ENCODE measurements at places on chromosomes 3 and 15.

- DNase-seq = no peak
Measured at GRCh38 chr3:194025951-194026350, 110.0 kb upstream of the HES1 start.

DNA sequence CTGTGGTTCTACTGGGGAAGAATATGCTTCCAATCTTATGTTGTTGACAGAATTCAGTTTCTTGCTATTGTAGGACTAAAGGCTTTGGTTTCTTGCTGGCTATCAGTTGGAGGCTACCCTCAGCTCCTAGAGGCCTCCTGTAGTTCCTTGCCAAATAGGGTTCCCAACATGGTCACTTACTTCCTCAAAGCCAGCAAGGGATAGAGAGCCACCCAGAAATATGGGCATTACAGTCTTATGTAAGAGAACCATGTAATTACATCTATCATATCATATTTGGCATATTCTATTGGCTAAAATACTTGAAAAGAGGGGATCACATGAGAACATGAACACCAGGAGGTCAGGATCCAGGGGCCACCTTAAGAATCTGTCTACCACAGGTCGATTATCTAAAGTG, 6.2 kb upstream of the COX17 start:
- DNase-seq = no peak

DNA sequence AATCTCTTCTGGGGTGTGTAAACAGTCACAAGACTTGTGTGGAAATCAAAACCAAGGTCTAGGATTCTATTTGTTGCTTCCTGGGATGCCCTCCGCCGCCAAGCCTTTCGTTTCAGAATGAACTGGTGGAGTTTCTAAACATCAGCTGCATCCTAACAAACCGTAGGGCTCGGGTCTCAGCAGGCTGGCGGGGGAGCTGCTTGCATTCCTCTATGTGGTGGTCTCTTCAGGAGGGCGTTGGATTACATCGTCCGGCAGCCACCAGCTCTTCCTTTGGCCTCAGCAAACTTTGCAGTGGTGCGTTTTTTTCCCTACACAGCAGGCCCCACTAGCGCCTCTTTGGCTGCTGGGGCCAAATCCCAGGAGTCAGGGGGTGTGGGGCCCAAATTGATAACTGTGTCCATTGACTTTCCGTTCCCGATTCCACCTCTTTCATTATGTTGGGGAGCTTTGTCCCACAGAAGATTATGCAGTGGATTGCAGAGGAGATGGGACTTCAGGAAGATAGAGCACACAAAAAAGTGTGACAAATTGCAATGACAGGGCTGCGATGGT, 390.0 kb upstream of the NR2F2 start:
- DNase-seq = no peak

- no peak for DNase-seq
Measured at GRCh38 chr3:65732051-65732935, 306.4 kb downstream of the MAGI1 start.

DNA sequence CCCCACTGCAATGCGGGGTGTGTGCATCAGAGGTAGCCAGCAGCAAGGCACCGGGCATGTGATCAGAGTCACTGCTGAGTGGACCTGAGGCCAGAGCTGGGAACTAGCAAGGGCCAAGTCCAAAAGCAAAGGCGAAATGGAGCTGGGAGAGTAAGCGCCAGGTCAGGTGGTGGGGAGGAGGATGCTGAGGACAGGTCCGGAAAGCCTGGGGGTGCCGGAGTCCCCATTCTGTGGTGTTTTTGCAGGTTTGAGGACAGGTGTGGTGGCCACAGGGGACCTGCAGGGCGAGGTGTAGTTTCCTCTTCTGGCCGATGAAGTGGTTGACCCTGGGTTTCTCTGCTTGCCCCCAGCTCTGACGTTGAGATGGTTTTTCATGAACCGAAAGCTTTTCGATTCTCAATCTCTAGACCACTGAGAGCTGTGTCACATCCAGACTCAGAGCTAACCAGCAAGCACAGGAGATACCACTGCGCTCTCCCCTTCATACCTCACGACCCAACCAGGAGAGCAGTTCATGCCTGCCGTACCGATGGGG, 35.0 kb upstream of the HES1 start:
- DNase-seq = no peak

GRCh38 chr3:174957551-174958001, 98.4 kb downstream of the NAALADL2 start:
- DNase-seq = no peak

- DNase-seq = no peak
Measured at GRCh38 chr3:32583708-32584107, 13.1 kb upstream of the DYNC1LI1 start.

GRCh38 chr3:123652342-123652984, 67.6 kb upstream of the HACD2 start:
- DNase-seq = no peak

DNA sequence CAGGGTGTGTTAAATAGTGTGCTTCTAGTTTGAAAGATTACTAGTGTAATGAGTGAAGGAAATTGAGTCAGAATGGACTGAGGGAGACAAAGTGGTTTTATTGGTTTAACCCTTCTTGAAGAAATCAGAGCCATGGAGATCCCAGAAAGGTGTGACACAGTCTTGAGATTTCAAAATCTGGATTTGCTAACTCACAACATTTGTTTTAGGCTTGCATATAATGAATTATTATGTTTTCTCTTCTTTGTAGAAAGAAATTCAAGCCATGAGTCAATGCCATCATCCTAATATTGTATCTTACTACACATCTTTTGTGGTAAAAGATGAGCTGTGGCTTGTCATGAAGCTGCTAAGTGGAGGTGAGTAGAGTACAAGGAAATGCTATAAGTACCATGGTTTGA, 25.1 kb downstream of the OXSR1 start:
- DNase-seq = no peak

DNA sequence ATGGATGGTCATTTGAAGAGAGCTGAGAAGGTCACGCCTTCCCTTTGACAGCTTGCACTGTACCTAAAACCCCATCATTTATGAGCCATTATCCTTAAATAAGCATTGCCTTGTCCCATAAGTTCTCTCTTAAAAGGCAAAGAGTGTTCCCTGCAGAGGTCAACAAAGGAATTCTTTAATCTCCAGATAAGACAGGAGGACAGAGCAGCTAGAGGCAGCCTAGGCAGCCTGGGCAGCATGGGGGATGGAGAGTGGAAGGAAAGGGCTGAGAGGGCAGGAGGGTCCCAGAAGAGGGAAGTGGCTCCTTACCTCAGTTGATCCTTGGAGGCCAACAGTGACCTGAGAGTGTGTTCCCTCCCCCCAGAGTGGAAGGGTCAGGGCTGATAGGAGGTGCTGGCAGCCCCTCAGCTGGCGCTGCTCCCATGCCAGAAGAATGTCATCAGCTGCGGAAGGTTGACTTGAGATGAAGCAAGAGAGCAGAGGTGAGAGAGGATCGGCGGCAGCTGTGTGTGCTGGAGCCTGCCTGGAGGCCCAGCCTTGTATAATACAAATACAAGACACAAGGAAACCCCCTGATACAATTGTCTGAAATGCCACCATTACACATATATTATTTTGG, 12.8 kb downstream of the KBTBD13 start:
- no peak for DNase-seq

- no peak for DNase-seq
Measured at GRCh38 chr3:185318141-185318540, 44.8 kb upstream of the MAP3K13 start.

DNA sequence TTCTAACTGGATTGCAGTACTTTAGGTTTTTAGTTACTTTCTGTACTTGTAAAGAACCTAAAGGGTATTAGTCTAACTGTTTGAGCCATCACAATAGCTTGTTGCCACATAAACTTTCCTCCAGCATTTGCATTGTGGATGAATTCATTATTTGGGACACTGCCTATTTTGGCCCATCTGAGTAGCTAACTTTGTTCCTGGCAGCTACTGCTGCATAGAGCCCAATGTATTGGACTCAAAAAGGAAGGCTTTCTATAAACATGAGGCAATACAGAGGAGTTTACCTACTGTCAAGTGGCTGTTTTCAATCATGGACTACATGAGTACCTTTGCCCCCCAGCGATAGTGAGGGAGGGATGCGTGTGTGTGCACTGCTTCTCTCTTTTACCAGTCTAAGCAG, 1.9 kb downstream of the ROBO2 start:
- no peak for DNase-seq

- no peak for DNase-seq
Measured at GRCh38 chr15:64279131-64279530, 76.8 kb downstream of the CSNK1G1 start.

DNA sequence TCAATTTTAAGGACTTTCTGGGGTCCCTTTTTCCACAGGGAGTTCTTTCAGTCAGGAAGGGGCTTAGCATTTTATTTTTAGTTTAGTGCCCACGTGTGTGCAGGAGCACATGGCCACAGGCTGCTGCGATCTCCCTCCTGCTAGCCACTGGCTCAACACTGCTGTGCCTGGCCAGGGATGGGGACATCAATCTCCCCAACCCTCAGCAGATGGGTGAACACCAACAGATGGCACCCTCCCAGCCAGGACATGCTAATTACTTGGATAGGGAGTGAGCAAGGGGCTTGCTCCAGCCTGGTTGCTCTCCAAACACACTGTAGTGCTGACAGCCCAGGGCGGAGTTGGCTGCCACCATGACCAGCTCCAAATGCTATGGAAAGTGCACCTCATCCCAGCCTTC, 7.4 kb upstream of the RIOX2 start:
- DNase-seq = no peak

- DNase-seq = no peak
Measured at GRCh38 chr3:115513416-115513800, 109.9 kb upstream of the GAP43 start.

DNA sequence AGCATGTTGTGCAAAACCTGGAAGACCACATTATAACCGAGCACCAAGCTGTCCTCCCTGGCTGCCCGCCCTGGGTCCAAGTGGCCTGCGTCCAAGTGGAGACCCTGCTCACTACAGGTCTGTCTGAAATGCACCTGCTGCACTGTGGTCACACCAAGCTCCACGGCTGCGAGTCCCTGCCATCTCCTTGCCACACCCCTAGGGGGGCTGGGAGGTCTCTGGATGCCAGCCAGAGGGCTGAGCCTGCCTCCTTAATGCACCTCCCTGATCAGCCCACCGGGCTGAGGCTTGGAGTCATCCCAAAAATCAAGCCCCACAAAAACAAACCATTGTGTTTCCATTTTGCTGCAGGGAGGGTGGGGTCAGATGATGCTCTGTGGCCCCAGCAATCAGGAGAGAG, 187.1 kb downstream of the MEGF11 start:
- DNase-seq = no peak

- DNase-seq = no peak
Measured at GRCh38 chr15:59247364-59247763, 40.7 kb downstream of the LDHAL6B start.

- DNase-seq = no peak
Measured at GRCh38 chr3:5264093-5264600, 76.6 kb downstream of the EDEM1 start.

- no peak for DNase-seq
Measured at GRCh38 chr3:112132975-112133448, at the start of gene GCSAM. Gene GCSAM, minus strand, starts transcription at chr3:112133248. Its CDS starts 128 bp downstream, at chr3:112133120.

DNA sequence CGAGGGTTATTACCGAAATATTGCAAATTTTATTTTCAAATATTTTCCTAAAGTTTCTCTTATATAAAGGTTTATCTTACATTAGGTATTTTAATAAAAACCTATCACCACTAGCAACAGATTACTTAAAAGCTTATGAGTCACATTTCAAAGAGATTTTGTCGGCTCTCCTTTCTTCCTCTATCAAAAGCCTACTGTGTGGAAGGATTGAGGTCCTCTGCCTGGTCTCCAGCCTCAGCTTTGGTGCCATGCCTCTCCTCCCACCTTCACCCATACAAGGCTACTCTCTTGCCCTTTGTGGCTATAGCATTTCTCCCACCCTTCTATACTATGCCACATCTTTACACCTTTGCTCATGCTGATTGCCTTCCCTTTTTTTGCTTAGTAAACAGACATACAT, 199.3 kb downstream of the TNIK start:
- no peak for DNase-seq

- no peak for DNase-seq
Measured at GRCh38 chr3:5874931-5875341, 687.4 kb downstream of the EDEM1 start.

- no peak for DNase-seq
Measured at GRCh38 chr3:193481436-193481835, 73.3 kb downstream of the ATP13A4 start.

- no peak for DNase-seq
Measured at GRCh38 chr3:171967137-171967783, 72.1 kb upstream of the FNDC3B start.

DNA sequence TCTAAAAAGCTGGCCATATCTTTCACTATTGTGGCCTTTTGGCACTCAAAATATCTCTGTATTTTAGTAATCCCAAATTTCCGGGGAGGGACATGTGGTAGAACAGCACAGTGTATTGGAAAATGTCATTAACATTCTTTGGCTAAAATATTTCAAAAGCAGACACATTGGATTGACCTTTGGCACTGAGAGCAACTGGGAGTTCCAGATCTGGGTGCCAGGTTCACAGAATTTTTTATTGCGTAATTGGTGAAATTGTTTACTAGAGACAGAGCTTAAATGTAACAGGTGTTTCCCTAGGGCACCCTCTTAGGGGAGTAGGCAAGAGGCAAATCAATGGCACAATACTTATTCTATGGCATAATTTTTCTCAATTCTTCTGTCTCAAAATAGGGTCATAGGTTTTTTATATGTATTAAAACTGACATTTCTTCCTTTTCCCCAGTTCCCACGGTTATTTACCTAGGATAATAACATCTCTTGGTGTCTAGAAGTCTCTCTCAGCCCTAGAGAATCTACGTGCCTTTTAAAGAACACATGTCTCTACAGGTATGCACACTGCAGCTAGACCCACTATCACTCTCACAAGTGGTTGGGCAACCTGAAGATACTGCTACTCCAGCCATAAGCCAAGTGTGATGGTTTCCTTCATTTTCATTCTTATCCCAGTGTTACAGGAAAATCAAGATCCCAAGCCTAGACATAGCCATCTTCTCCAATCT, 10.6 kb downstream of the RBMS3 start:
- no peak for DNase-seq

GRCh38 chr15:90871139-90871715, 2.8 kb downstream of the FURIN start:
- DNase-seq = peak; percentile 83

- DNase-seq = no peak
Measured at GRCh38 chr3:82137861-82138260, 376.4 kb upstream of the GBE1 start.

- DNase-seq = no peak
Measured at GRCh38 chr3:16460886-16461285, 52.6 kb downstream of the RFTN1 start.

- DNase-seq = no peak
Measured at GRCh38 chr3:186237915-186238314, 124.1 kb downstream of the DGKG start.

- DNase-seq = peak; percentile 19
Measured at GRCh38 chr15:70094690-70095311, 2.9 kb downstream of the TLE3 start.

GRCh38 chr3:119279101-119279554, 15.1 kb upstream of the ARHGAP31 start:
- no peak for DNase-seq

GRCh38 chr15:69415381-69415780, 1.2 kb downstream of the KIF23 start:
- no peak for DNase-seq

Measured in chondrocyte (in vitro differentiated cells).